ENCODE measurements at places on chromosomes 4 and X. TPM values are rescaled to one million over a fixed set of nuclear protein-coding genes. Genes with fewer than 3 reads are reported as not detected.

Gene RNF128
- 40.1 TPM for total RNA-seq

Gene STATH
- total RNA-seq = not detected

Gene IQCM
- not detected for total RNA-seq

Gene AWAT2
- total RNA-seq = not detected

Gene CHRNA9
- total RNA-seq = not detected

Gene MAGEE2
- not detected for total RNA-seq

Gene EVC
- total RNA-seq = not detected

Gene JCHAIN
- total RNA-seq = not detected

Gene GABRA4
- total RNA-seq = not detected

DNA sequence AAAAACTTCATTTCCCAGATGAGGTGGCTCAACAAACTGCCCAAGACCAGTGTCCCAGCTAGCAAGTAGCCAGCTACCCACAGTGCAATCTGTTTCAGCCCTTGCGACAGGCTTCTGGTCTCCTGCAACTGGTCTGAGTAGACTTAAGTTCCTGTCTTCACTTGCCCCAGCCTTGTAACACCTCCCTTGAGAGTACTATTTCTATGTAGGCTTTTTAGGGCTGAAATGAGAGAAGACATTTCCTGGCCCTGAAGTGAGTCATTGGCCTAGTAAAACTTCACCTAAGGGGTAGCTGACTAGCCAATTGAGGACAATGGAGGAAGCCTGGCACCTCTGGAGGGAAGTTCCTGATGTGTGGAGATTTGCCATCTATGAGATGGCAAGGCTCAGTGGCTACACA is 80.1 kb upstream of the STIM2 start:
- no peak for DNase-seq

- DNase-seq = no peak
Observed at GRCh38 chr4:61204353-61205060, 4.4 kb downstream of the ADGRL3 start.

GRCh38 chrX:153781428-153782047 is 697 bp downstream of the SRPK3 start:
- DNase-seq = no peak

- DNase-seq = no peak
Observed at GRCh38 chr4:163271555-163272127, 60.8 kb downstream of the NPY1R start.

DNA sequence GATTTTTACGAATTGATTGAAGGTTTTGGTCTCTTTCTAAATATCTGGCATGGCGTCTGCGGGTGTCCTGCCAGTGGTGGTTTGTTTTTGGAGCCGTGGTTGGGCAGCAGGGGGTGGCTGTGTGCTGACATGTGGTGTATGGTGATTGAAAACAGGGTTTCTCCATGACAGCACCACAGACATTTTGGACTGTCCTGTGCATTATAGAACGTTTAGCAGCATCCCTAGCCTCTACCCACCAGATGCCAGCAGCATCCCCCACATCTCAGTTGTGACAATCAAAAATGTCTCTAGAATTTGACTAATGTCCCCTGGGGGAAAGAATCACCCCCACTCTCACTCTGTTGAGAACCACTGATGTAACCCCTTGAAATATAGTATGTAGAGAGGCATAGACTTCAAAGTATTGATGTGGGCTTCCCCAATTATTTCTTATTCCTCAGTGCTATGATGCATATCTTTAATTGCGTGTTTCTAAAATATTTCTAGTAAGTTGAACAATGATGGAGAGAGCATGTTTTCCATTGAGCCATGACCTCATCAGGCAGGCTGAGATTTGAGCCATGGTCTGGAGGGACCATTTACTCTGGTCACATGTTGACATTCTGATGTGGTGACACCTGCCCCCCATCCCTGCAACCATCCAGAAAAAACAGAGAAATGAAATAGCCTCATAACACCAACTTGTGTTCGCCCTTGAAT is 77.4 kb upstream of the MID1 start:
- no peak for DNase-seq

DNA sequence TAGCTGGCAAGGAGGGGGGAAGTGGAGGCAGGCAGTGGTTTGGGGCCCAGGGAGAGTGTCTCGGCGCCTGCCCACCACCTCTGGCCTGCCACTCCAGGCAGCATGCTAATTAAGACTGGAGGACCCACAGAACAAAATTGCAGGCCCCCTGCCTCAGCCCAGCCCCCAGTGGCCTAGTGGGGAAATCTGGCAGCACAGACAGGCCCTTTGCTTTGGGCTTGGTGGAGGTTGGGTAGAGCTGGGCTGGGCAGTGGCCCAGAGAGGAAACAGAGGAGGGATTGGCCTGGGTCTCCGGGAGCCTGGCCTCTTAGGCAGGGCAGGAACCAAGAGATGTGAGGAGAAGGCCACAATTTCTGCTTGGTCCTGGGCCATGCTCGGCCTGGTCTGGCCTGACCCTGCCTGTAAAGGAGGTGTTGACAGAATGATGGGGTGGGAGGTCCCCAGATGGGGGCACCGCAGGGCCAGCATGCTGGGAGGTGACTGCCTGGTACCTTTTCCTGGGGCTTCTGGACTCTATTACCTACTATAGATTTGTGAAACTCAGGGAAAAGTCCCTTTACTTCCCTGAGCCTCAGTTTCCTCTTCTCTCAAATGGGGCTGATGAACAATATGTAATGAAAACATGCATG is 92.4 kb upstream of the PJA1 start:
- DNase-seq = no peak

GRCh38 chr4:140038031-140038533 is 115.9 kb downstream of the MAML3 start:
- no peak for DNase-seq

- peak; percentile 27 for DNase-seq
Observed at GRCh38 chr4:113878668-113879067, 100.8 kb downstream of the ARSJ start.

GRCh38 chr4:11565899-11566298 is 137.2 kb upstream of the HS3ST1 start:
- DNase-seq = no peak

GRCh38 chr4:88807499-88807898 is 109.9 kb upstream of the NAP1L5 start:
- no peak for DNase-seq

GRCh38 chr4:78567500-78568060 is 16.0 kb downstream of the ANXA3 start:
- no peak for DNase-seq

DNA sequence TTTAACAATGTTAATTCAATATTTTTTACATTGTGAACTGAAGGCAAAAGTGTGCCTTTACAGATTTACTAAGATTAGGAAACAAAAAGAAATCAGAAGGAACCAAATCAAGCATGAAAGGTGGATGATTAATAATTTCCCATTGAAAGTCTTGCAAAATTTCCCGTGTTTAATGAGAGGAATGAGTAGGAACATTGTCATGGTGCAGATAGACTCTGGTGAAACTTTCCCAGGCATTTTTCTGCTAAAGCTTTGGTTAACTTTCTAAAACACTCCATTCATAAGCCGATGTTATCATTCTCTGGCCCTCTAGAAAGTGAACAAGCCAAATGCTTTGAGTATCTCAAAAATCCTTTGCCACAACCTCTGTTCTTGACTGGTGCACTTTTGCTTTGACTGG is 1522.8 kb upstream of the PABPC4L start:
- DNase-seq = no peak

DNA sequence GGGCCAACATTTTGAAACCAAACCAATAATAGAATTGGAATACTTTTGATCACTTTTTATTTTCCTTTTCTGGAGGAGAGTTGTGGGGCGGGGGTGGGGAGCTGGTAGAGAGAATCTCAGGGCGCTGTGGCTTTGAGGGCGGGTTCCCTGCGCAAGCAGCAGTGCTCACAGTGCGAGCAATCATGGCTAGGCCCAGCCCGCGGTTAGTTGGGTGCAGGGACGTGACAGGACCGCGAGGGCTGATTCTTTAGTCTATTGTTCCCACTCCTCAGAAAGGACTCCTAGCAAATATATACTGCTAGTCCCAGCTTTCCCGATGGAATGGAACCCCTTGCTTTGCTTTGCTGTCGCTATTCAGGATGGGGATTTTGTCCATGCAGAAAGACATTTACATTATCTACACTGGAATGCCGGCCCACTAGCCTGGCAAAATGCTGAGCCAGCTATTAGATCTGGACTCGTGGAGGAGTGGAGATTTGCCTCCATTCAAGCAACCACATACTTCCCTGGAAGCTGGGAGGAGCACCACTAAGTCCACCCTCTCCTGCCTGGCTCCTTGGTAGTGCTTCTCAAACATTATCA is 23.9 kb upstream of the APLN start:
- DNase-seq = no peak

DNA sequence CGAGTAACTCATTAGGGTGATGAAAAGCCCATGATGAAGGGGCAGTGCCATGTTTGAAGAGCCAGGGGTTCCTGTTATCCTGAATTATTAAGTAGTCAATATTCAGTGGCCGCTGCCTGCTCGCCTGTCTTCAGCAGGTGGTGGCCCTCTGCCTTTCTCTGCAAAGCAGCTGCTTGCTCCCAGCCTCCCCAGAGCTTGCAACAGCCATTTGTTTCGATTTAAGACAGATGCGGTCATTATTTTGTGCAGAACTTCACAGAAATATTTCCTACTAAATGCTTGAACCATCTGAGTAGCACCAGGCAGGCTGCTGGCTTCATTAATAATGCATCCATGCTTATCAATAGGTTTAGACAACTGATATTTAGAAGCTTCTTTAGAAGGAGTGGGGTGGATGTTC is 104.3 kb upstream of the TTC29 start:
- DNase-seq = no peak

DNA sequence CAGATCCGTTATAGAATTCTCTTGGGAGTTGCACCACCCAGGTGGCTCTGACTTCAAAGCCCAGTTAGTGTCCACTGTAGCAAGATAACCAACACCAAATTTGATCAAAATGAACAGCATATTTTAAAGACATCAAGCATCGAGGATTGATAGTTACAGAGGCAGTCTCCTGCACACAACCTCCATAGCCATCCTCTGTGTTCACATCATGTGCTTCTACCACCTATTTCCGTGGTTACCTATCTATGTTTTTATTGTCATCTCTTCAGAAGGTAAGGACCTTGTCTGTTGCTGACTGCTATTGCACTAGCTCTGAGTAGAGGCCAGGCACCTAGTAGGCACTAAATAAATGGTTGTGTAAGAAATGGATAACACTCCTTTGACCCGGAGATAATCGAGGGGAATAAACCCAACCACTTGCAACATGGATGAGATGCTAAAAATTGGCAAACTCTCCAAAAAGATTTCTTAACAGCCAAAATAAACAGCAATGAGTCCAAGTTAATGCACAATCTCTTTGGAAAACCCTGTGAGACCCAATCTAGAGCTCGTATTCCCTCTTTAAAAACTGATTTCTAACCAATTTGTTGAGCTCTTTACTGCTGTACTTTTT is 14.7 kb upstream of the C1QTNF7 start:
- no peak for DNase-seq

DNA sequence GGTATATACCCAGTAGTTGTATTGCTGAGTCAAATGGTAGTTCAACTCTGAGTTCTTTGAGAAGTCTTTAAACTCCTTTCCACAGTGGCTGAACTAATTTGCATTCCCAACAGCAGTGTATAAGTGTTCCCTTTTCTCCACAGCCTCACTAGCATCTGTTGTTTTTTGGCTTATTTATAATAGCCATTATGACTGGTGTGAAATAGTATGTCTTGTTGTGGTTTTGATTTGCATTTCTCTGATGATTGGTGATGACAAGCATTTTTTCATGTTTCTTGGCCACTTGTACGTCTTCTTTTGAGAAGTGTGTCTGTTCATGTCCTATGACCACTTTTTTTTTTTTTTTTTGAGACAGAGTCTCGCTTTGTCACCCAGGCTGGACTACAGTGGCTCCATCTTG is 30.5 kb downstream of the GPR50 start:
- DNase-seq = no peak

DNA sequence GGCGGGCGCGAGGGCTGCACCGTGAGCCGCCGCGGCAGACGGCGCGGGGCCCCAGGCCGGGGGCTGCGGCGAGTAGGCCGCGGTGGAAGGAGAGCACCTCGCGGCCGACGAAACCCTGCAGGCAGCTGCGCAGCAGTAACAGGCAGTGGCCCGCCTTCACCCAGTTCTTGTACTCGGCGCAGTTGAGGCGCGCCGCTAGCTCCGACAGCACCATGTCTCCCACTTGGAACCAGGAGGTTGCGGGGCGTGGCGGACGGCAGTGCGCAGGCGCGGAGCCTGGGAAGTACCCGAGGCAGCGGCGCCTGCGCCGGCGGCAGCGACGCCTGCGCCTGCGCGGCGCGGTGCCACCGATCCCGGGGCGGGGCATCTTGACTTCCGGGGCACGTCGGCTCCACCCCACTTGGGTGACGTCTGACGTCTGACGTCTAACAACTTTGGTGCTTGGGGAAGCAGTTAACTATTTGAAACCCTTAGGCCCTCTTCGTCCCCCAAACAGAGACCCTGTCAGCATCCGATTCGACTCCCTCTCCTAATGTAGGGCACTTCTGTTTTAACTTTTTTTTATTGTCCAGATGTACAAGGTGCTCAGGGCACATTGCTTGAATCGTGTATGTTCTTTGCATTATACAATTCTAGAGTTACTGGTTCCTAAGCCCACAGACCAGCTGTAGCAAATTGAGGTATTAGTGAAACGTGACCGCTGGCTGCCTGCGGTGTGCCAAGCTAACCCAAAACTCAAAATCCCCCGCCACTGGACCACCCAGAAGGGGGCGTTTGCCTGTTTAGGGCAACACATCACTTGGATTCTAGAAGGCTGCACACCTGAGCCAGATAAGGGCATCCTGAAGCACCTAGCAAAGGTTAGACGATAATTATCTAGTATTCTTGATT is at the start of gene CXorf38:
Gene CXorf38, minus strand, starts transcription at position 255 of the 891 bp plus-strand sequence. Its CDS starts 41 bp downstream, at position 214.
- peak; percentile 94 for DNase-seq

GRCh38 chr4:176191974-176192373 is 3.4 kb downstream of the SPATA4 start:
- no peak for DNase-seq

- no peak for DNase-seq
Observed at GRCh38 chrX:127112726-127113125, 293.2 kb downstream of the PRR32 start.

DNA sequence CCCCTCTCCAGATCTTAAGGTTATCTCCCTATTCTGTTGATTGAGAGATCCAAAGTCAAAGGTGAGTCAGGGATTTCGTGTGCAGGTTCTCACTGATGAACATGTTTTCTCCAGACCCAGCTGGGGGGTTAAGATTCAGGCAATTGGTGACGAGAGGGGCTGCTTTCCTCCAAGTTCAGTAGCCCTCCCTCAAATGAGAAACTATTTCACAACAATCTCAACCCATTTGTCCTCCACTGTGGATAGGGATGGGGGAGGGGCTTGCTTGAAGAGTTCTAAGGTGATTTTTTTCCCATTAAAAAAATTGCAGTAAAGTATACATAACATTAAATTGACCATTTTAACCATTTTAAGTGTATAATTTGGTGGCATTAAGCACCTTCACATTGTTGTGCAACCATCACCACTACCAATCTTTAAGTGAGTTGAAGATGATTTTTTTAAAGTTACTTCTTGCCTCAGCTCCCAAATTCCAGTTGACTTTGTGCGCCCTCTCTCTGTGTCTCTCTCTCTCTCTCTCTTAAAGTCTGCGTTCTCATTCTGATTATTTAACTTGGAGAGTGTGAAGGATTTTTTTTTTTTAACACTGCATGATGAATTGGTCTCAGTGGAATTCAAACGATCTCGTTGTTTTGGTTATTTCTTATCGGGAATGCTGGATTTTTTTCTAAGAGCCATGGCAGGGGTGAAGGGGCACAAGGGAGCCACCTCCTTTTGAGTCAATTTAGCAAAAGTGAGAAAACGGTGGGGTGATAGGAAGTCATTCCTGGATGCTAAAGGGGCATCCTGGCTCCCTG is 175.9 kb downstream of the SHROOM3 start:
- no peak for DNase-seq
